CD8-positive, alpha-beta memory T cell (primary cell): ENCODE measurements at places on chromosomes 6 and 20. TPM values are rescaled to one million over a fixed set of nuclear protein-coding genes. Genes with fewer than 3 reads are reported as not detected.

Gene BCAS4
- total RNA-seq = 23.3 TPM

Gene SUMO4
- 3.7 TPM for total RNA-seq

Gene ABHD16B
- not detected for total RNA-seq

Gene BMP6
- not detected for total RNA-seq

Gene TMC2
- not detected for total RNA-seq

Gene DHX16
- 47.5 TPM for total RNA-seq

Gene USP49
- total RNA-seq = 5.0 TPM

Gene FRK
- total RNA-seq = 0.07 TPM

Gene SIGLEC1
- total RNA-seq = 0.18 TPM

Gene ITPR3
- total RNA-seq = 43.3 TPM

Gene EYA4
- total RNA-seq = not detected

Gene POPDC3
- not detected for total RNA-seq

Gene MAFB
- total RNA-seq = 2.0 TPM

Gene BHLHE23
- total RNA-seq = not detected

Gene EDN3
- 0.16 TPM for total RNA-seq

Gene PGC
- total RNA-seq = not detected

Gene TMEM74B
- not detected for total RNA-seq

DNA sequence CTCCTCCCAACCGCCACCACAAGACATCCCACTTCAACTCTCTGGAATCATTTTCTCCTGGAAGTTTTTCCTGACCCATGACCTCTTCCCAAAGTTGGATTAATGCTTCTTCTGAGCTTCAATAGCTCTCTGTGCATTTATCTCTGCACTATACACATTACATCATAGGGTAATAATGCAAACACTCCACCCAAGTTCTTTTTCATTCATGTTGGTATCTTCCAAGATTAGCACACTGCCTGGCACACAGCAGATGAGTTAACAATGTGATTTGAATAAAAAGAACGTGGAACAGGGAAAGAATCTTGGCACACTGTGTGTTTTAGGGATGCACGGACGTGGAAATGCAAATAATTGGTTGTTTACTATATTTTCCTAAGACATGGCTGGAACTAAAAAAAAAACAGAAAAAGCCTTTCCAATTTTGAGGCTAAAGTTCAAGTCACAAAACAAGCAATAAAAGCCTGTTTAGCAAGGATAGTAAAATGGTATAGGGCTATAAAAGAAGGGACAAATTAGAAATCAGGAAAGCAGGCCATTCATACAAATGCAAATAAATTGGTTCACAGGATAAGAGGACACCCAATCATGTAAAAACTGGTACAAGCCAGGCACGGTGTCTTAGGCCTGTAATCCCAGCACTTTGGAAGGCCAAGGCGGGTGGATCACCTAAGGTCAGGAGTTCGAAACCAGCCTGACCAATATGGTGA, 1.6 kb upstream of the FAM135A start:
- DNase-seq = no peak

GRCh38 chr6:50716899-50717509, 3.7 kb downstream of the TFAP2D start:
- no peak for DNase-seq

GRCh38 chr6:75143191-75143590, 62.7 kb downstream of the COL12A1 start:
- no peak for DNase-seq

DNA sequence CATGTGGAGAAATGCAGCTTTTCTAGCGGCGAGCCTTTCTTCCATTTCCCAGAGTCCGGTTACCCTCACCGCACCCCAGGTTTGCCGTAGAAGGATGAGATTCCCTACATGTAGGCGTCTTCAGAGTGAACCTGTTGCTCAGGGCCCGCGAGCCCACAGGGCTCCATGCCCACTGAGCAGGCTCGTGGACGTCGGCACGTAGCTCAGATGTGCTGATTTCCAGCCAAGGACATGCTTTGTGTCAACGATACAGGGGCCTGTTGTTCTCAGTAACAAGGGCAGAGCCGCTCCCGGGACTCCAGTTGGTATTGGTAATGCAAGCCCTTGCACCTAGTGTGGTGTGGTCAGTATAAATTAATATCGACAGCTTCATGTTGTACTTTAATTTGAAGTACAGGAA, 159.6 kb downstream of the MTHFD1L start:
- DNase-seq = no peak

- DNase-seq = no peak
These were observed 248.8 kb upstream of the AFDN start for GRCh38 chr6:167577891-167578361.

DNA sequence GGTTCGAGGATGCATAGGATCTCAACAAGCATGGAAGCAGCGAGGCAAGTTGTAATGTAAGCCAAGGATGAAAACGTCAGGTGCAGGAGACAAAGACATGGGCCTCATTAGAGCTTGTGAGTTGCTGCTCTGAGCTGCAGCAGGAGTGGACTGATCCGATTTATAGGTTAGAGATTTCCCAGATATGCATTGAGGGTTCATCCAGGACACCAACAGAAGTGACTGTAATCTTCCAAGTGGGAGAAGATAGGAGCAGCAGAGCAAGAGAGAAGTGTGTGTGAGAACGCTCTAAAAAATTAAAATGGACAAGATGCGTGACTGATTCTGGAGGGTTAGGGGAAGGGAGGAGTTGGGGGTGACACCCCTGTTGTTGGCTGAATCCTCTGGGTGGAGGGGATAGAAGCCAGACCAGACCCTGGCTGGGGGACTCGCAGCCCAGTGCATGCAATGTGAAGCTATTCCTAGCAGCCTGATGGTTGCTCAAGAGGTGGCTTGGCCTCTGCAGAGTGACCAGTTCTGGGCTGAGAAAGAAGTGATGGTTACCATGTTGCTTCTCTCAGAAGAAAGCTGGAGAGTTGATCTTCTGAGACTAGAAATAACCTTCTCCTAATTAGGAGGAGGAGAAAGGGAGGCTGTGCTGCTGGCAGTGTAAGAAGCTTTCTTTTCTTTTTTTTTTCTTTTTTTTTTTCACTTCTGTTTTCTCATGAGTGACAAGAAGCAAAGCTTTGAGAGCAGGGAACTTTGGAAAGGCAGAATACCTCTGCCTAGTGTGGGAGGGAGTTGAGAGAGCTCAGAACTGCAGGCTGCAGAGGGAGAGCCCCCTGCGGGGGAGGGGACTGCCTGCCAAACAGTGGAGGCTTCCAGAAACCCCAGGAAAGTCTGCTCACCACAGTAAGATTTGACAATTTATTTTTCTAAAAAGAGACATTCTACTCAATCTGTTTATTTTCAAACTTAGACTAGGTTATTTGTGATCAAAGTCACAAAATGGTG, 116.9 kb downstream of the SLX4IP start:
- DNase-seq = no peak

- no peak for DNase-seq
These were observed 531.4 kb upstream of the RNF217 start for GRCh38 chr6:124430740-124431318.

GRCh38 chr20:22918286-22918983, 116.7 kb upstream of the SSTR4 start:
- no peak for DNase-seq

DNA sequence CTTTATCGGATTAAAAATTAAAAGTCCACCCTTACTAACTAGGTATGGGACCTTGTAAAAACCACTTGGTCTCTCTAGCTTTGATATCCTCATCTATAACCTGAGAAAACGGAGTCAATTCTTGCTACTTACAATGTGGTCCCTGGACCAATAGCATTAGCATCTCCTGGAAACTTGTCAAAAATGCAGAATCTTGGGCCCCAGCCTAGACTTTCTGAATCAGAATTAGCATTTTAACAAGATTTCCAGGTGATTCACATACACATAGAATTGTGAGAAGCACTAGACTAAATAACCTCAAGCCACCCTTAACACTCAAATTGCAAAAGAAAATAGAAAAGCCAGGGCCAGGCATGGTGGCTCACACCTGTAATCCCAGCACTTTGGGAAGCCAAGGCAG, 96.6 kb downstream of the RNGTT start:
- DNase-seq = no peak

- no peak for DNase-seq
These were observed 80.2 kb upstream of the PRDM1 start for GRCh38 chr6:106005954-106006353.

GRCh38 chr6:26536571-26537159, 1.5 kb upstream of the HMGN4 start:
- peak; percentile 53 for DNase-seq

DNA sequence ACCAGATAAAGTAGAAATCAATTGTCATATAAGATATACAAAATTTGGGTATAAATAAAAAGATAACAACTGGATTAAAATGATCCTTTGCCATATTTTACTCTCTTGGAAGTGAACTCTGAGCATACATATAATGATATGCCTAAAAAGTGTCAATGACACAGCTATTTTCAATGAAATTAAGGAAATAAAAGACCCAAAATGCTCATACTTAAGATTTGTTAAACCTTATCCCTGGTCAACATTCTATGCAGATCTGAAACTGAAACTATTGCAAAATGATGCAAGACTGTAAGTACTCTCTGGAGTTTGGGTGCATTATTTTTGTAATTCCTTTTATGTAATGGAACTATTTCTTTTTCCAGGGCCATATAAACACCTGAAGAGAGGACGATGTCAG, 119.0 kb upstream of the SGK1 start:
- no peak for DNase-seq

- no peak for DNase-seq
These were observed 20.2 kb downstream of the GFOD1 start for GRCh38 chr6:13467216-13467600.

- DNase-seq = no peak
These were observed 45.8 kb downstream of the QKI start for GRCh38 chr6:163460307-163460782.

- no peak for DNase-seq
These were observed 36.5 kb upstream of the MLN start for GRCh38 chr6:33840048-33840926.

- no peak for DNase-seq
These were observed 256.6 kb downstream of the EYS start for GRCh38 chr6:65450451-65450850.

DNA sequence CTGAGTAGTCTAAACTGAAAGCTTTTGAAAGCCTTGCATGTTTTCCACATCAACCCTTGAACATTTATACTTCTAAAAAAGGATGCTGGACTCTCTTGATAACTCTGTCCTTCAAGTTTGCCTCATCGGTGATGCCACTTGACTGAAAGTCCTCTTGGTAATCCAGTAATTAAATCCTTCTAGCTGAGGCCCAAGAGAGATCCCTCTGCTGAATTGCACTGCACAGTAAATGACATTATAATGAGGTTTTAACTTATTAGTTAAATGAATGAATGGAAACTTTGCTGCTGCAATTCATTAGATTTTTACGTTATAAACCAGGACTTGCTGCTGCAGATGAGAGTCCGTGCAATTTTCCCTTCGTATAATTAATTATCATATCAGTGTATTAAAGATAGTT, 363.9 kb upstream of the FLRT3 start:
- DNase-seq = no peak

GRCh38 chr6:100775667-100776066, 105.5 kb downstream of the ASCC3 start:
- no peak for DNase-seq

DNA sequence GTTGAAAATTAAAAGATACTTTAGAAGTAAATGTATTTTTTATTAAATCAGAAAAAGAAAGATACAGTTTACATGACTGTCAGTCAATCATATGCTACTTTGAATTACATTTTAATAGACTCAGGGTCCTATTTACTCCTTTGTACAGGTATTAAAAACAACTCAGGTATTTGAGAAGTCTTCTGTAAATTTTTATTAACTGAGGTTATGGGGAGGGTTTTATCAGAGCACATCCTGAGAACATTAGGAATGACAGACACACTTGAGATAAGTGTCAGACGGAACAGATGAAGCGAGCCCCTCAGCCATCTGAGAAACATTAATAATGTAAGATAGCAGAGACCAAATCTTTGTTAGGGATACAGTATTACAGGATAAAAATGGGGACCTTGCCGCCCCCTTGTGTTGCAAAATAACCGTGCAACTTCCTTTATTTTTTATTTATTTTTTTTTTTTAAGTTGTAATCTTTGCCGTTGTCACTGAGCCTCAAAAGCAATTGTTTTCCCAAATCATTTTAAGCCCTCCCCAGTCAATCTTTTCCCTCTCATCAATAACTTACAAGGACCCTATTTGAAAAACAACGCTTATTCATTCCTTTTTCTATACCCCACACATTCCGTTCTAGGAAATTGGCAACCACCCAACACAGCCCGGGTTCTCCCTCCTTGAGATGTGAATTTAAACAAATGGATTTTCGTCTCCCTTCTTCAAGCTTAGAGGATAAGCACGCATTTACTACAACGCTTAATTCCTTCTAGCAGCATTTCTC, 126.7 kb downstream of the BCAS1 start:
- peak; percentile 22 for DNase-seq

DNA sequence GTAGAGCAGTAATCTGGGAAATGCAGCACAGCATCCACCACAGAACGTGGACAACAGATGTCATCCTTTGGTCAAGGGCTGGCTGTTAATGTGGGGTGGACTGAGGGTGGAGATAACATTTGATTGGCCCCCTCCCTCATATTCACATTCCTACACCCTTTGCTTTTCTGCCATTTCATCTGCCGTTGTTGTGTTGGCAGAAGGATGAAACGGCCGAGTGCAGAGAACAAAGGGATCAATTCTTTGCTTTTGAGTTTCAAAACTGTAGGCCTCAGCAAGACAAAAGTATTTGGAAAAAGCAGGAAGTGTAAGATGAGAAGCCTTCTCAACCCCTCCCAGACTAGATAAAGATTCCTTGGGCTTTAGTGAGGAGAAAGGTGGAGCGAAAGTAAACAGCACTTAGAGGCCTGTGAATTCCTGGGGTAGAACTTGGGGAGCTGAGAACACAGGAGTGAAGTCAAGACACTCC, 74.2 kb upstream of the PHIP start:
- no peak for DNase-seq

DNA sequence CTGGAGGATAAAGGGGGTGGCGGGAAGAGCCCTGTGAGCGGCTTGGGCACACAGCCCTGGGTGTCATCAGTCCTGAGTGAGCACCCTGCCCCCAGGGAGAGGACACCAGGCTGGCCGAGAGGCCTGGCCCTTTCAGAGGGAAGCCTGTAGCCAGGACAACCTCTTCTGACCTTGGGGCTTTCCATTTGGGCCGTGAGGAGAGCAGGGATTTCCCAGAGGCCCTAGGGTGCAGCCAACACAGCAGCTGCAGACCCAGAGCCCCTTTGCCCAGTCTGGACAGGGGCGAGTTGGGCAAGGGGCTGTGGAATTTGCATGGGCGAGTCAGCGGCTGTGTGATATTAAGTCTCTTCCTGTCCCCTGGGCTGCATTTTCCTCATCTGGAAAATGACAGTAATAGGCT, 6.3 kb downstream of the MAP1LC3A start:
- no peak for DNase-seq

- DNase-seq = no peak
These were observed 188.2 kb downstream of the NFATC2 start for GRCh38 chr20:51354191-51354768.

- no peak for DNase-seq
These were observed 84.4 kb downstream of the WASF1 start for GRCh38 chr6:110095101-110095500.

GRCh38 chr20:57546956-57547649, 13.8 kb upstream of the PCK1 start:
- no peak for DNase-seq

GRCh38 chr6:4313044-4313686, 177.8 kb upstream of the ECI2 start:
- DNase-seq = no peak
